NB4 (cell line): ENCODE measurements at places on chromosomes 7 and 10.
A peak's percentile ranks its signal among the peaks of the same experiment; 100 is the strongest.

GRCh38 chr7:95577137-95577536 lies 19.2 kb downstream of the PDK4 start:
- DNase-seq, result no peak

- DNase-seq, result no peak
Observed at GRCh38 chr7:156834462-156834861, 58.5 kb downstream of the LMBR1 start.

- peak; percentile 77 for DNase-seq
Observed at GRCh38 chr10:30437031-30437841, 3.3 kb downstream of the MAP3K8 start.

GRCh38 chr10:101029520-101030295 lies 1.2 kb downstream of the PDZD7 start:
- DNase-seq, result no peak

DNA sequence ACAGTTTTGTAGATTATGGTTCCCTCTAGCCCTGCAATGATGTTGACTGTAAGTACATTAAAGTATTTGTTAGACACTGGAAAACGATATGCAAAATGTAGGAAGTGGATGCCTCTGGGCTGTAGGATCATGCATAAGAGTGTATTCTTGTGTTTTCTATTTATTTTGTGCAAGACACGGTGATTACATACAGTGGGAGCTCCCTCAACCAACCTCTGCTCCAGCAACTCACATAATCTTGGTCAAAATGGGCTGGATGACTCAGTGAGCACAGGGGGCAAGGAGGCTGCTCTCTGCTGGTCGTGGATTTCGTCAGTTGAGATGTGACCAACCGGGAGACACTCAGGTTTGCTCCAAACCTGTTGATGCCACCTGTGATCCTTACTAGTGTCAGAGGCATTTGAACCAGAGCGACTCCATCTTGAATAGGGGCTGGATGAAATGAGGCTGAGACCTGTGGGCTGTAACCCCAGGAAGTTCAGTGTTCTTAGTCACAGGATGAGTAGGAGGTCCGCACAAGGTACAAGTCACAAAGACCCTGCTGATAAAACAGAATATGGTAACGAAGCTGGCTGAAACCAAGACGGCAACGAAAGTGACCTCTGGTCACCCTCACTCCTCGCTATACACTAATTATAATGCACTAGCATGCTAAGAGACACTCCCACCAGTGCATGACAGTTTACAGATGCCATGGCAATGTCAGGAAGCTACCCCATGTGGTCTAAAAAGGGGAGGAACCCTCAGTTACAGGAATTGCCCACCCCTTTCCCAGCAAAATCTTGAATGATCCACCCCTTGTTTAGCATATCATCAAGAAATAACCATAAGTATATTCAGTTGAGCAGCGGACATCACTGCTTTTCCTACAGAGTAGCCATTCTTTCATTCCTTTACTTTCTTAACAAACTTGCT lies 56.4 kb upstream of the FAM20C start:
- no peak for DNase-seq

DNA sequence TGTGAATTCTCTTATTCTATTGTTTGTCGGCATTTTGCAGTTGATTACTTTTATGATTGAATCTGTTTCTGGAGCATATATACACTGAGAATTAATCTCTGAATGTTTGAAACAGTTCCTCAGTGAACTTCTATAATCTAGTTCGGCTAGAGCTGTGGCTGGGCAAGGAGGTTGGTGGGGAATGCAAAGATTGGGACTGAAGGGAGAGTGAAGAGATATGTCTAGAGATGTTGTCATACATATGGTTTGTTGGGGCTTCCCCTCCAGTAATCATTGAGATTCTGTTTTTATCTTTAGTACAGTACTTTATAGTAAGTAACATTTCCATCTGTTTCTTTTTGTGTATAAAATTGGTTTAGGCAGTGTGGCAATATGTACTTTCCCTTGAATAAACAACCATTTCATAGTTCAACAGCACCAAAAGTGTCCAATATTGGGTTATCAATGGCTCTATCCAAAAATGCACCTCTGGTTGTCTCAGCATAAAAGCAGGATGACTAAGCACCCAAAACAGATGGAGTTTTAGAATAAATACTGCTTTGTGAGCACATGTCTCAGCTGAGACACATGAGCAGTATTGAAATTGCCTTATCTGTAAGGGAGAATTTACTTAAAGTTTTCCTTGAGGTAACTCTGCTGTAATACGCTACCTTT lies 36.7 kb downstream of the WAC start:
- no peak for DNase-seq

GRCh38 chr10:22367471-22367870 lies 22.2 kb downstream of the SPAG6 start:
- DNase-seq, result no peak

DNA sequence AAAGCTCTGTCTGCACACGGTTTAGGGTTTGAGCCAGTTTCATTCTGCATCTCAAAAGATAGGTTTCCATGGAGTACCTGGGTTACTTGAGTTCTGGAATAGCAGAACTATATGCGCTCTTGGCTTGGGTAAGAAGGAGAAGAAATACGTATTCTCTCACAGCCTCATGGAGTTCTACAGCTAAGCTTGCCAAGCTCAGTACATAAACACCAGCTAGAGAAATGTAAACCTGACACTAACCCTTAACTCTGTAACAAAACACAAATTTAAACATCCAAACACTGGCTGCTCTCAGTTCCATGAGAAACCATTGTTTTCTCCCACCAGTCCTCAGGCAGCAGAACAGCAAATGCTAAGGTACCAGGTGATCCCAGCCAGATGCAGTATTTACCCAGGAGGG lies 557.2 kb downstream of the INHBA start:
- DNase-seq, result no peak

DNA sequence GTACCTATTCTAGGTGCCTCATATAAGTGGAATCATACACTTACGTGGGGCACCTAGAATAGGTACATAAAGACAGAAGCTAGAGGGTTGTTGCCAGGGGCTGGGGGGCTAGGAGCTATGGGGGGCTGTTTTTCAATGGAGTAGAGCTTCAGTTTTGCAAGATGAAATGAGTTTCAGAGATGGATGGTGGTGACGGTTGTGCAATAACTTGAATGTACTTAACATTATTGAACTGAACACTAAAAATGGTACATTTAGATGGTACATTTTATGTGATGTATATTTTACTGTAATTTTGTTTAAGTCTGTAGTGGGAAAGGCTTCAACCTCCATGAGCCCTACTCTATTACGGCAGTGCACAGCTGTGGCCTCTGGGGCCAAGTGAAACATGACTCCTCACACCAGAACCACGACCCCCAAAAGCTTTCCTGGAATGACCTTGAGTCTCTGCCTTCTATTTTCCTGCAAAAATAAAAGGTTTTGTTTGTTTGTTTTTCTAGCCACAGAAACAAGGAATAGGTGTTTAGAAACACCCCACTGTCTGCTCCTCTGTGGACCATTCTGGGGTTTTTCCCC lies 147.3 kb upstream of the PLXNA4 start:
- no peak for DNase-seq

- peak; percentile 61 for DNase-seq
Observed at GRCh38 chr10:84194424-84195043, at the start of gene CDHR1. TSS of gene CDHR1 (plus strand) at chr10:84194537. CDS start at chr10:84194761, 224 bp downstream.

- peak; percentile 61 for DNase-seq
Observed at GRCh38 chr7:157689269-157690057, 352.7 kb downstream of the DNAJB6 start.

DNA sequence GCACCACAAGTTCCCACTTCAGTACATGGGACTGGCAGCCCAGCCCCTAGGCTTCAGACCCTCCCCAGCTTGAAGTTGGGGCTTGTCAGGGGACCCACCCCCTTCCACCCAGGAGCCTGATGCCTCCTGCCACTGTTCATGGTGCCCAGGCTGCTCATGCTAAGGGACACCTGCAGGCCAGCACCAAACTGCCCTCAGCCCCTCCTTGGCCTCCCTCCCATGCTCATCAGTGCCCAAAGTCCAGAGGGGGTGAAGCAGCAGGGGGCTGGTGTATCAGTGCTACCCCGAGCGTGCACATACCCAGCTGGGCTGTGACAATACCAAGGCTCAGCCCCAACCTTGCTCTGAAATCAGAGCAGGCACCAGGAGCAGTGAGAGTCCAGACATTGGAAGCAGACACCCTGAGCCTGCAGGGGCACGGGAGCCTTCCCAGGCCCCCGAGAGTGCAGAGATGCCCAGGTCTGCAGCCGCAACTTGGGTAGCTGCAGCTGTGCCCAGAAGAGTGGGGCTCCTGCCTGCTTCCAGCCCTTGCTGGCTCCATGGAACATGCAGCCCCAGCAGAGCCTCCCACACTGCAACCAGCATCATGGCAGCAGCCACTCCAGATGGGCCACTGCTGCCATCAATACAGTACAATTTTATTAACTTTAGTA lies 79.0 kb downstream of the MTERF1 start:
- DNase-seq, result no peak

- peak; percentile 46 for DNase-seq
Observed at GRCh38 chr10:104218751-104219150, 13.4 kb downstream of the CFAP43 start.

DNA sequence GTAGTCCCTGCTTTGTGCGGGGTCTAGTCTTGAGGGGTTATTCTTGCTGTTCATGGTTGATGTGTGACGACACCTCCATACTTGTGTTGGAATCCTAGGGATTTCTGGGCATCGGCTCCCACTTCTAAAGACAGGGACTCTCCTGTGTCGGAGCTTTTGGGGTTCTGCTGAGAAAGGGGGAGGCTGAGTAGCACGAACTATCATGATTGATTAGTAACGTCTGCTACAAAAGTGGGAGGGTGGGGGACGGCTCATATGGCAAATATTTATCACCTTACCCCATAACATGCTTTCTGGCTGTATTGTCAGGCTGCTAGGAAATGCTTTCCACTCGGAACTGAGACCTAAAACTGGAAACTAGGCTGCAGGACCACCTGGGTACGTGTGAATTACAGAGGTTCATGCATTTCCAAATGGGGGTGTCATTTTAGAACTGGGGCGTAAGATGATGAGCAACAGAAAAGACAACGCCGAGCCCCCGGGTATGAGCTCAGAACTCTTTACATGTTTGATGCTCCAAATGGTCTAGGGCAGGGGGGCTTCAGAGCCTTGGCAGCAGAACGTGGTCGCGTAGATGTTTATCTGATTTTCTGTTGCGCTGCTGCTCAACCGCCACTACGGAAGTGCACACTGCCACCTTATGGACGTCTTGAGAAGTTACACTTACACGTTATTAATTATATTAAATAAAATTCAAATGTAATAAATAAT lies 15.1 kb upstream of the NME8 start:
- DNase-seq, result peak; percentile 83

- DNase-seq, result no peak
Observed at GRCh38 chr7:142152076-142152475, 40.6 kb downstream of the MGAM2 start.

DNA sequence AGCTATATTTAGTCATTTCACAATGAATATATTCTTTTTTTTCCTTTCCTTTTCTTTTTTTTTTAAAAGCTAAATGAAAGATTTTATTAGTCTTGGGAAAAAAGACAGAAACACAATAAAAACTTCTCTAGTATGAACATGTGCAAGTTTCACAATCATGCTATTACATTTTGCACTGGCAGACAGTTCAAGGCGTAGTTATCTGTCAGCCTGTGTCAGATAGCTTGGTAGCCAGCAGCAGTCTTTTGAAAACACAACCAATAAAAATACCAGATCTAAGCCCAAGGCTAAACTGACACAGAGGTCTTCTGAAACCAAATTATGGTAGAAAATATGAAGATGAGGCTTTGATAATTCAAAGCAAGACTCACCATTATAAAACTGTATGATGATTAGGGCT lies 205.8 kb upstream of the TEX47 start:
- no peak for DNase-seq

- peak; percentile 8 for DNase-seq
Observed at GRCh38 chr10:99906470-99906869, 103.3 kb downstream of the DNMBP start.

GRCh38 chr10:15324113-15324512 lies 47.0 kb downstream of the FAM171A1 start:
- no peak for DNase-seq

GRCh38 chr10:128125416-128125943 lies 743 bp downstream of the MKI67 start:
- peak; percentile 44 for DNase-seq

- DNase-seq, result no peak
Observed at GRCh38 chr7:44132039-44132438, 8.7 kb upstream of the POLD2 start.

GRCh38 chr7:517774-518629 lies 1.6 kb downstream of the PDGFA start:
- no peak for DNase-seq

GRCh38 chr7:18667466-18667865 lies 171.9 kb downstream of the HDAC9 start:
- peak; percentile 15 for DNase-seq

DNA sequence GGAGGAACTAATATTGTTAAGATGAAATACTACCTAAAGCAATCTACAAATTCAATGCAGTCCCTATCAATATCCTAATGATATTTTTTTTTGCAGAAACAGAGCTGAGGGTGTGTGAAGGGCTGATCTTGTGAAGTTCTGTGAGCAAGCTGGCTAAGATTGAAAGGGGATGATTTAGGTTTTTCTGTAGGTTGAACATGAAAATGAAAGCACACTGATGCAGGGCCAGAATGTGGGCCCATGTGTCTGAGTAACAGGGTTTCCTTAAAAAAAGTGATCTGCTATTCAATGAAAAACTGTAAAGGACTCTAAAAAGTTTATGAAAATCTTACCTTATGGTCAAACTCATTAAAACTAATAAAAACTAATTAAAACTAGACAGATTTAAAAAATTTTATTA lies 47.4 kb downstream of the GRB10 start:
- DNase-seq, result no peak

DNA sequence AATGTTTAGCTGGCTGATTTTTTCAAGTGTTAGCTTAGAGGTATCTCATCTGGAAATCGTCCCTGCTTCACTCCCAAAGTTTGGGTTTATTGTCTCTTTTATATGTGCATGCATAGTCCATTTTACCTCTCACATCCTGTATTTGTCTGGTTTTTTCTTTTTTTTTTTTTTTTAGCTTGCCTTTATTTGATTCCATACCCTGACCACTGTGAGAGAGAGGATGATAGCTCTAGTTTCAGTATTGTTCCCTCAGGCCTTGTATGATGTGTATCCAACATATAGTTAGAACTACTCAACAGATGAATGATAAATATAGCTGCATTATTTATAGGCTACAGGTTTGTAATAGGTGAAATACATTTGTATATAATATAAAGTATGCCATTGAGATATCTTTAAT lies 29.9 kb downstream of the PCGF5 start:
- DNase-seq, result no peak

DNA sequence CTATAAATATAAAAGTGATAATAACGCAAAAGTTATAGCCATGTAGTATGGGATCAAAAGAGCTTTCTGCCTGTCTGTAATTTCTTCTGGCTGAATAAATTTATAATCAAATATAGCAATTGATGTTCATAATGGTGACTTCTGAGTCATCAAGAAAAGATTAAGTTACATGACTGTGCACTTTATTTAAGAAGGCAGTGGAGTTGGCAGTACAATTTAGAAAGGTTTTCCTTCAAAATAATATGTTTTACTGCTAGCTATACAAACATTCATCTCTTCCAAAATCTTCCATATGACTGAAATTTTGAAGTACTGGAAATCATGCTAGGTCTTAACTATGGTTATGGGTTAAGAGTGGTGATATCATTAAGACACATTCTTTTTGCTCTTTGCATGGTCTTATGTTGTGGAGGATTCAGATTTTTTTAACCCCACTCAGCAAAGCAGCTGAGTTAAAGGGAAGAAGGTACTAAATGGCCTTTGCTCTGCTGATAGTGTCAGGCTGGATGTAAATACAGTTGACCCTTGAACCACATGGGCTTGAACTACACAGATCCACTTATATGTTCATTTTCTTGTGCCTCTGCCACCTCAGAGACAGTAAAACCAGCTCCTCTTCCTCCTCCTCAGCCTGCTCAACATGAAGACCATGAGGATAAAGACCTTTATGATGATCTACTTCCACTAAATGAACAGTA lies 323.6 kb downstream of the BBS9 start:
- DNase-seq, result no peak

- DNase-seq, result no peak
Observed at GRCh38 chr7:51012569-51013217, 230.0 kb upstream of the GRB10 start.
